ENCODE measurements at places on chromosomes 5 and 9.

GRCh38 chr5:168897387-168898122, 318.4 kb upstream of the PANK3 start:
- DNase-seq = no peak

DNA sequence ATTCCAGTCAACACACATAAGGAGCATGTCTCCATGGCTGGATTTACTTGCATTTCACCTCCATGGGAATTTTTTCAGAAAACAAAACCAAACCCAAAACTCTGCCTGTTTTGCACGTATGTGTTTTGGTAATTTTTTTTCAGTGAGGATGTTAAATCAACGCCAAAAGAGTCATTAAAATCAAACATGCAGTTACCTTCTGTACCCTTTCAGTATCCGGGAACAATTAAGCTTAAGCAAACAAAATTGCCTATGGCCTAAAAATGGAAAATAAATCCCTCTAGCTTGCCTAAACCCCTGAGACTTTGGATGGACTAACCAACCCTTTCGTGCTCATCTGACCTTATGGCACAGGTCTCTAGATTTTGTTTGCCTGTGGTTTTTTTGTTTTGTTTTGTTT, 209.2 kb upstream of the KLF4 start:
- no peak for DNase-seq

DNA sequence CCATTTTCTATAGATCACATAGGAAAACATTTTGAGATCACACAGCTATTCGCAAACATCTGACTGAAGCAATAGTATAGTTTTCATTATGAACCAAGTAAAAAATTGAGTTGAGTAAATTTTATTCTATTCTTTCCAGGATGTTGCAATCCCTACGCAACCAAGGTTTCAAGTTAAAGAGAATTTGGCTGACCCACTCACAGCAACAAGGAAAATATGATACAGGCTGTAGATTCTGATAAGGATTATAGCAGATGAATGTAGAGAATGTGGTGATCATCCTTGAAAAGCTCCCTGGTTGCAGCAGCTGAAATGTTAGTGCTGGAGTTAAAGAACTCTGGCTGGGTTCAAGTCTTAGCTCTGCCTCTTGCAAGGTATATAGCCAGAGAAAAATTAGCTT, 4.7 kb downstream of the ABCA1 start:
- DNase-seq = no peak

GRCh38 chr9:125965477-125965876, 218.3 kb downstream of the PBX3 start:
- no peak for DNase-seq

- no peak for DNase-seq
These were observed 2.8 kb downstream of the LCN6 start for GRCh38 chr9:136745389-136746154.

- no peak for DNase-seq
These were observed 221.8 kb upstream of the TUT7 start for GRCh38 chr9:86575825-86576525.

DNA sequence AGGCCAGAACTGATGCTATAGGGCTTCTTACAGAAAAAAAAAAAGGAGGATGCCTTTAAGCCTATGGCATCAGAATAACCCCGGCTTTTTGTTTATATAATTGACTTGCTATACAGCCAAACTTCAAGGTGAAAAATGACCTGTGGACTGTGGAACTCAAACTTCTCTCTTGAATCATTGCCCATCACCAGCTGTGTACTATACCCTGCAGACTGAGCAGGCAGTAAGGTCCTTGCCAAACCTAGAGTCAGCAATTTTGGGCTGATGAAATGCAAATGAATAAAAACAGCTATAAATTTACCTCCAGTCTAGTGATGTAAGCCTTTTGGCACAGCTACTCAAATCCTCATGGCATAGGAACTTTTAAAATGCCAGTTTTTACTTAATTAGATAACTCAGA, 44.5 kb upstream of the PPP3R2 start:
- no peak for DNase-seq

DNA sequence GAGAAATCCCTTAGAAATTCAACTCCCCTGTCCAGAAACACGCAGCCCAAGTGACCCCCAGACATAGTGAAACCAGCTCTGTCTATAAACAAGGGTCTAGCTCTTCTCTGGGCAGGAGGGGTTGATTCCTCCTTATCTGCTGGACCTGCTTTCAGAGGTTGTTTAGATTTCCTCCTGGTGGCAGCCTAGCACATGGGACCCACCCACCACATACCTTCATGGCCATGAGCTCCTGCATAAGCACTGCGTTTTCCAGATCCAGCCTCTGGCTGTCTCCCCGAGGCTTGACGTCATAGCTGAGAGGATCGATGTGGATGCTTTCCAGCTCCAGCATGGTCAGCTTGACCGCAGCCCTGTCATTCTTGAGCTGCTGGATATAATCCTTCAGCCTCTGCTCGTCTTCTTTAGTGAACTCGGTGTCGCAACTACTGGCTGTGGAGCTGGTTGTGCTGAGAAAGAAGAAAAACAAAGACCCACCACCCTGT, 77.0 kb downstream of the DCP2 start:
- DNase-seq = no peak

GRCh38 chr9:128921881-128922763, 1.3 kb downstream of the PHYHD1 start:
- DNase-seq = no peak

DNA sequence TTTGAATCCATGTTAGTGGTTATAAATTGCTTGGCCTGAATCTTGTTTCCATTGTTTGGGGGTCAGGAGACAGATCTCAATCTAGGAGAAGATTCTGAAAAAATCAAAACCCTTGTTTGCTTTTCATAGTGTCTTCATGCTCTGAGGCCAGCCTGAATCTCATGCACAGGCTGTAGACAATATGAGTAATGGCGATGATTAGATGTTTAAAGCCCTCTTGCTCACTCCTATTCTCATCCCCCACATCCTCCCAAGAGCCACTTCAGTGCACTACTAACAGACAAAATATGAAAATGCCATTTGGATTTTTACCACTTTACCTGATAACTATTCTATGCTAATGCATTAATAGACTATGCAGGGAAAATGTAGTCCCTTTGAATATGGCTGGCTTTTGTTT, 129.4 kb downstream of the NUDT12 start:
- no peak for DNase-seq

DNA sequence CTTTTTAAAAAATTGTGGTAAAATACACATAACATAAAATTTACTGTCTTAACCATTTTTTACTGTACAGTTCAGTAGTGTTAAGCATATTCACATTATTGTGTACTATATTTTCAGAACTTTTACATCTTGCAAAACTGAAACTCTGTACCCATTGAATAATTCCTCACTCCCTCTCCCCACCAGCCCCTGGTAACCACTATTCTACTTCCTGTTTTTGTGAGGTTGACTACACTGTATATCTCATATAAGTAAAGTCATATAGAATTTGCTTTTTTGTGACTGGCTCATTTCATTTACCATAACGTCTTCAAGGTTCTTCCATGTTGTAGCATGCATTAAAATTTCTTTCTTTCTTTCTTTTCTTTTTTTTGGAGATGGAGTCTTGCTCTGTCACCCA, 87.0 kb downstream of the LNPEP start:
- DNase-seq = no peak

DNA sequence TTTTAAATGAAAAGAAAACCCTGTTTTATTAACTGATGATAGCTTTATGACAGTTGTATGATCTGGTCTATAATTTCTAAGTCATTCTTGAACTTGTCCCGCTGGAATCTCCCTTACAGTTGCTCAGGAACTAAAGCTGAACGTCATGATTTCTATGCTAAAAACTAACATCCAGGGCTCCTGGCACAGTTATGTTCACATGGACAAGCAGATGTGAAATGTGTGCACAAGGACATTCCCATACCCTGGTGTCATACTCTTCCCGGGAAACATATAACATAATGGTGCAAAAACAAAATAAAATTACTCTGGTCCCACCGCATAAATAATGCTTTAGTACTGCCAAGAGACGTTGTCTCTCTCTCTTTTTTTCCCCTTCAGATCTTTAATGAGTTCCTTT, 134.9 kb downstream of the PRDM6 start:
- DNase-seq = no peak
